ENCODE measurements at places on chromosomes 5 and 9.

- DNase-seq = no peak
Measured at GRCh38 chr5:142720641-142721271, 34.9 kb upstream of the FGF1 start.

DNA sequence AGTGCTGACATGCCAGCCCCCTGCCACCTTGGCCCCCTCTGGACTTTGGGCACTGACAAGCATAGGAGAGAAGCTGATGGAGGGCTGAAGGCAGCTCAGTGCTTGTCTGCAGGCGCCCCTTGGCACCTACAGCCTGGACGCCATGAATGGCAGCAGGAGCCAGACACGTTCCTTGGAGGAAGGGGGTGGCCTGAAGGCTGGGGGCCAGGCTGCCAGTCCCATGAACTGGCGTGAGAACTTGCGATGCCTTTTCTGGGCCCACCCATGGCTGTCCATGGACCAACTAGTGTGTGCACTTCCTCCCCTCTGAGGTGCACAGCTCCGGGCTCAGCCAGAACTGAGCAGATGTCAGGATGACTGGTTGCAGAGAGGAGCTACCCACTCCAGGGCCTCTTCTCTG lies 99.0 kb upstream of the RANBP6 start:
- no peak for DNase-seq

- peak; percentile 56 for DNase-seq
Measured at GRCh38 chr9:98231770-98232478, 23.5 kb downstream of the TBC1D2 start.

- DNase-seq = no peak
Measured at GRCh38 chr5:96067251-96067650, 105.6 kb upstream of the ELL2 start.

- DNase-seq = no peak
Measured at GRCh38 chr5:148984345-148984744, 78.5 kb downstream of the SH3TC2 start.

DNA sequence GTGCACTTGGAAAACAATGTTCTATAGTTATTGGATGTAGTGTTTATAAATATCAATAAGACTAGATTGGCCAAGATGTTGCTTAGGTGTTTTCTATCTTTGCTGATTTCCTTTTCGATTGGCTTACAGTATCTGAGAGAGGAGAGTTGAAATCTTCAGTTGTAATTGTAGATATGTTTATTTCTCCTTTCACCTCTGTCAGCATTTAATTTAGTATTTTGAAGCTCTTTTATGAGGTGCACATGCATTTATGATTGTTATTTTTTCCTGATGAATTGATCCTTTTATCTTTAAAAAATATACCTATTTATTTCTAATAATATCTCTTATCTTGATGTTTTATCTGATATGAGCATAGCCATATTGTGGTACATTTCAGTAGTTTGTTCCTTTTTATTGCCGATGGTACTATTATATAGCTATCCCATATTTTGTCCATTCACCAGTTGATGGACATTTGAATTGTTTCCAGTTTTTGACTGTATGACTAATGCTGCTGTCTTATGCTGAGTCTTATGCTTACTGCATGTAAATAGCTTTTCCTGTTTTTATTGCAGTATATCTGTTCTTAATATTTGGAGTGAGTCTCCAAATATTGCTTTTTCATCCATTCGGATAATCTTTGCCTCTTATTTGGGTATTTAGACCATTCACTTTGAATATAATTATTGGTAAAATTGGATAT lies 34.7 kb downstream of the ERCC6L2 start:
- no peak for DNase-seq

DNA sequence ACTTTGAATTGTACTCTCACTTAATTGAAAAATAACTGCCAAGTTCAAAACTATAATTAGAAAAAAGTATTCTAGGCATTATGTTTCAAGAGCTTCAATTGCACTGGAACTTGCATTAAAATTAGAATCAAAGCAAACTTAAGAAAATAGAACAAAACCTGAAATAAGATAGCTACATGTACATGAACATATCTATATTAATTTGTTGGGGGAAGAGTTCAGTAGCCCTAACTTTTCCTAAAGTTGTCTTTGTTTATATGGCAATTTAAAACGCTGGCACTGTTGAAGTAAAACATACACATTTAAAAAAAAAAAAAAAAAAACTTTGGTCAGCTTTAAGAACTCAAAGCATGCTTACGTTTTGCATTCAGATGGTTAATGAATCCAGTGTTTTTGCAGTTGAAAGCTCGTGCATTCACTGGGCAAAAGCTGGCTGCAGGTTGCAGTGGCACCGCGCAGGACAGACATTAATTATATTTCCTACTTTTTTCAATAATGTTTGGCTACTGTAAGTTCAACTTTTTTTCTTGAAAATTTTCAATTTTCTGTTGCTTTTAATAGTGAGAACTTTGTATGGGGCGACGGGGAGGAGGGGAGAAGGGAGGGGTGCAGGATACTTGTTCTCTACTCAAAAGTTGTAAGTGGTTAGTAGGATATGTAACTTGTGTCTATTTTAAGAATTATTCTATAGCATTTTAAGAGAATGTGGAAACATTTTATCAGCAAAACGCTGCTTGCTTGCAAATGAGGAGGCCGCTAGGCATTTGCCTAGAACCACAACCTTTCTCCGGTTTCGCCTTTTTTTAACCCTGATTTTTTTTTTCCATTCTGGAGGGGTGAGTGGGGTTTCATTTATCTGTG lies 3.9 kb downstream of the NR2F1 start:
- DNase-seq = no peak

GRCh38 chr5:141430332-141431113 lies at the start of gene PCDHGA12:
Gene PCDHGA12, plus strand, starts transcription at chr5:141430507. Its CDS starts 253 bp downstream, at chr5:141430760.
- DNase-seq = peak; percentile 68

GRCh38 chr9:93886911-93887310 lies 68.2 kb downstream of the BARX1 start:
- no peak for DNase-seq

GRCh38 chr9:86405926-86406325 lies 51.7 kb upstream of the TUT7 start:
- peak; percentile 66 for DNase-seq

DNA sequence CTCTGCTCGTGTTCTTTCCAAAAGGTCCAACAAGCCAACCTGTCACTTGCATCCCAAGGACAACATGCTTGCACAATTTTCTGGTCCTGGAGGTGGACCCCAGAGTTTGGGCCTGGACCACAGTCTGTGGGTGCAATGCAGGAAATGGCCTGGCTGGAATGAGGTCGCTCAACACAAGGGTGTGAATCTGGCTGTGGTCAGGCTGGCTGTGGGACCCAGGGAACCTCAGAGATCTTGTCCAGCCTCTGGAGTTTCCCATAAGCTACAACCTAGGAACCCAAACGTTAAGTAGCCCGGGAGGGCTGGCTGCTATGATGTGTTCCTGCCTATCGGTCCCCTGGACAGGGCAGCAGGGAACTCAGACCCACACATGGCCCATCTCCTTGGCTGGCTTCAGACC lies 15.4 kb downstream of the TBC1D9B start:
- no peak for DNase-seq

DNA sequence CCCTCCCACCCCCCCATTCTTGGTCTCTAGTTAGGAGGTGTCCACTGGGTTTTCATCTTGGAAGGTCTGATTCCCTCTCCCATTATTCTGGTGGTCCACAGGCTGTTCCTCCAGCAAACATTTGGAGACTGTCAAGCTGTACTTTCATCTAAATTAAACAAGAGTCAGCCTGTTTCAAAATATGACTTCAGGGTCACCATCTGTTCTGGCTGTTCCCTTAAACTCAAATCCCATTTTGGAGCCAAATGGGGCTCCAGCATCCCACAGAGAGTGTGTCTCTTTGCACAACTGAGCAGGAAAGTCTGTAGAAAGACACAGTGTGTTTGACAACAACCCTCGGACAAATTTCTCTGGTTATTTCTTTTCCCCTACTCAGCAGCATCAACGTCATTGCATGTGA lies 20.5 kb downstream of the COL15A1 start:
- no peak for DNase-seq

DNA sequence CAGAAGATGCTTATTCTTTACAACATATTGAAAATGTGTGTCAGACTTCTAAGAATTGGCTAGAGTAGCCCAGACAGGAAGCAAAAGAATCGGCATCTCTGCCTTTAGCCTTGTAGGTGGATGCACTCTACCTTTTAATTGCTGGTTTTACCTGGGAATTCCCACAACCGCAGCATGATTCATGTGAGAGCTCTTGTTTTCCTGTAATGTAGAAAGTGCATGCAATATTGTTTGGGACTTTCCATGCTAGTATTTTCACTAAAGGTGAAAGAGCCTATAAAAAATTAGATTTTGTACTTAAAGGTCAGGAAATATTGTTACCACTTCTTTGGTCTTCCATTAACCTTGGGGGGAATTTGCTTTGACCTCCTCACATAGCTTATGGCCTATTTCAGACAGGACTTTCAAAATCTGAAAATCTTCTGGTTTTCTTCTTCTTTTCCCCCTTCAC lies 89.8 kb downstream of the NTRK2 start:
- DNase-seq = no peak

DNA sequence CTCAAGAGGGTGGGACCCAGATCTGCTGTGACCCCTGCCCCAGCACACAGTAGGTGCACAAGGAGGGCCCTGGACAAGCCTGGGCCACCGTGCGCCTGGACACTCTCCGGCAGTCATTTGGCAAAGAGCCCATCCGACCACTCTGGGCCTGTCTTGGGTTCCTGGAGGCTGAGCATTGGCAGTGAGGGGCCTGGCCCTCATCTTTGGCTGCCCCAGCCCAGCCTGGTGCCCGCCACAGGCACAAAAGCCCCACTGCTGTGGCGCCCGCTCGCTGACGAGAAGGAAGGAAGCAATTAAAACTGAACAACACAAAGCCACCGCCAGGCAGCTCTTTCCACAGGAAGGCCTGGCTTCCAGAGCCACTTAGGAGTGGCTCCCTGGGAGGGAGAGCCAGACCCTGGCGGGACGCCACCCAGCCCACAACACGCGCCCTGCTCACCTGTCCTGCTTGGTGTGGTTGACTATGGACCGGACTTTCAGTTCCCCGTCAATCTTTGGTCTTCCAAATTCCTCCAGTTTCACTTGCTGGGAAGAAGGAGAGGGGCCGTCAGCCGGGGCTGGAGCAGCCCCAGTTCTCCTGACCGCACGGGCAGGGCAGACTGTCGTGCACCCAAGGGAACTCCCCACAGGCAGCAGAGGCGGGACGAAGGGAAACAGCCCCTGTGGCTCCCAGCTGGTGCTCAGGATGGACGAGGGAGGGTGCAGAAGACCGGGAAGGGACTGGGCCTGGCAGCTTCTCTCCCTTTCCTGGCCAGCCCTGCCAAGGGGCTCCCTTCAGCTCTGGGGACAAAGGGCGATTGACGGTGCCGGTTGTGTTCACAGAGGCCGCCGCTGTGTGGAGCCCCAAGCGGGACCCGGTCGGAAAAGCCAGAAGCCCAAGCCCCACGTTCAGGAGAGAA lies 50.9 kb upstream of the SARDH start:
- no peak for DNase-seq

DNA sequence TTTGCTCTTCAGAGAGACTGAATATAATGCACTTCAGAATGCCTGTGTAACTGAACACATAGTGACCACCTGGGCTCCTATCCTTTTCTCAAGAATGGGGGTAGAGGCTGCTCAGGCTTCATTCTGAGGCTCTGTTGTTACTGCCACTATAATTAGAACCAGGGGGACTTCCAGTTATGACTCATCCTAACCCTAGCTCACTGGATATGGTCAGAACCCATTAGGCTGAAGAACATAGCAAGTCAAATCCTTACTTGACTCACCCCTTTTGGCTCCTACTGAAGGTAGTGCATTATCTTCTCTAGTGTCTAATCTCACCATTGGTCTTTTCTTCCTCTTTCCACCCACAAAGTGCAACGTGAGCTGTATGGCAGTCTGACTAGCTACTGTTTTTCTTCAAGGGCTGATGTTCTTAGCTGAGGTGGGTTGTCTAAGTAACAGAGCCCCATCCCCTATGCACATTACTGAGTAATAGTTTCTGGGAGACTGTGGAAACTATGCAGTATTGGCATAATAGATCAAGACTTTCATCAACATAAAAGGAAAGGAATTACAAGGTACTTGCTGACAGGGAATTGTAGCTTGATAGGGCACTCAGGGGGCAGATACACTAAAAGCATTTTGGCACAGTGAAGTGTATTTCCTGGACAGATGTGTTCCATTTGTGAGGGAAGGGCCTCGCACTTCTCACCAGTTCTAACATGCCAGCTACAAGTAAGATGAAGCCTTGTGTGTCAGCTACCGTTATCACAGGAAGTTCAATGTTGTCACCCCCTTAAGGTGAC lies 431.0 kb upstream of the MEF2C start:
- DNase-seq = peak; percentile 57

DNA sequence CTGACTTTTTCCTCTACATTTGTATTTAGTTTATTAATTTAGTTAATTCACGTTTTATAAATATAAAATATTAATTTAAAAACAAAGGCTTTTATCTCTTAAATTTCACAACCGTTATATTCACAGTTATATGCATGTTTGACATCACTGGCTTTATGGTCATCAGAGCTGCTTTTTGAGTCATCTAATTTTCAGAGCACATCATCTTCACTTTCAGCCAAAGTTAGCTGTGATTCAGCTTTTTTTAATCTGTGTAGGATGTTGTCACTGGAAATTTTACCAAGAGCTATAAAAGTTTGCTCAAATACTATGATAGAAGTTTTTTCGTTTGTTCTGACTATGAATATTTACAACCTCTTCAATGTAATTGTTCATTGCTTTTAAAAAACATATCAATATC lies 12.4 kb downstream of the CDC37L1 start:
- DNase-seq = peak; percentile 58
